ENCODE measurements at places on chromosomes 3 and 15. TPM values are rescaled to one million over a fixed set of nuclear protein-coding genes. Genes with fewer than 3 reads are reported as not detected.

GRCh38 chr3:178705925-178706324 lies 169.7 kb downstream of the KCNMB2 start:
- H3K27me3 ChIP-seq = no peaks in the 10 kb centered on the region
- DNase-seq = no peak
- no peaks in the 10 kb centered on the region for H3K4me1 ChIP-seq
- no peak overlapping the region for H3K27ac ChIP-seq

DNA sequence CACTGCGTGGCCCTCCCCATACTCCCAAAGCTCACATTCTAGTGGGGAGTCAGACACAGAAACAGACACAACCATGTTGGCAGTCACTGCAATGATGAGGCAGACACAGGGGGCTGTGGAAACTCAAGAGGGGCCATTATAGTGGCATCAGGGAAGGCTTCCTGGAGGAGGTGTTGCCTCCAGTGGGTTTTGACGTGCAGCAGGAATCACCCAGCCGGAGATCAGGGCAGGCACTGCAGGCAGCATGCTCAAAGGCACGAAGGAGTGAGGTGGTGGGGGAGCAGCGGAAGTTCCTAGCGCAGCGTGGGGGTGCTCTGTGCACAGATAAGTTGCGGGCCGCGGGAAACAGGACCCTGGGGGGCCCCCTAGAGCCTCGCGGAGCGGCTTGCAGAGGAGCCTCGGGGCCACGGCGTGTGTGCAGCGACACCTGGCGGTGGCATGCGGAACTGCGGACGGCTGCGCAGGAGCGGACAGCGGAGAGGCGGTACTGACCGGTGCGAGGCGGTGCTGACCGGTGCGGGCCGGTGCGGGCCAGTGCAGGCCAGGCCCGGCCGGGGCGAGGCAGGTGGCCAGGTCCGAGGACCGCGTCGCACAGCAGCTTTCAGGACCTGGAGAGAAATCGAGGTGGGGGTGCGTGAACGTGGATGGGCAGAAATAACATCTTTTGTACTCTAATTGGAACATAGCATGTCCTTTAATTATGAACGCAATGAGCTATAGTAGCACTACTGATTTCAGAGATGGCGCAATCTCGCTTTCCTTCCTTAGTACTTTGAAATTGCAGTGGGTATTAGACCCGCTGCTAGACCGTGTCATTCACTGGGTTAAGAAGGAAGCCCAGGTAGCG lies 101.5 kb downstream of the FBLN2 start:
- H3K27me3 ChIP-seq = peaks cover 21% of the 10 kb centered on the region
- no peak overlapping the region for H3K4me3 ChIP-seq
- H3K27ac ChIP-seq = no peak overlapping the region
- no peaks in the 10 kb centered on the region for H3K36me3 ChIP-seq
- peak; percentile 37 for DNase-seq
- peaks cover 4% of the 10 kb centered on the region for H3K4me1 ChIP-seq

GRCh38 chr3:49411535-49411967 lies 225 bp downstream of the RHOA start:
- H3K36me3 ChIP-seq = no peaks in the 10 kb centered on the region
- peak overlapping the region; percentile 99 for H3K27ac ChIP-seq
- peaks cover 7% of the 10 kb centered on the region for H3K4me1 ChIP-seq
- peak; percentile 47 for DNase-seq

DNA sequence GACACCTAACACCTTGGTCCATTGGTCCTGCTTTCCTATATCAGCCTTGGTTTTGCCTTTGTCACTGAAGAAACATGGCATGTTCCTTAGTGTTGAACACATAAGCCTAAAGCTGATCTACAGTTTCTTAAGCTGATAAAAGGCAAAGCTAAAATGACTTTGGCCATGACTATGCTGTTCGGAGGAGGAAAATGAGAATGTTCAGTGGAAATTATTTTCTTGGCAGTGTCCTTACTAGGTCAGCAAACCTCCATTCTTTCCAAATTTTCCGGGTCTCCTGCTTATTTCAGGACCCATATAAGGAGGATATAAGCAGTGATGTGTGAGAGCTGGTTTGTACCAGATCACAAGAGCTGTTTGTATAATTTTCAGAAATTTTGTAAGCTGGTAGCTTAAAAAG lies 832.9 kb upstream of the CFAP20DC start:
- no peaks in the 10 kb centered on the region for H3K36me3 ChIP-seq
- no peaks in the 10 kb centered on the region for H3K27me3 ChIP-seq
- H3K4me1 ChIP-seq = no peaks in the 10 kb centered on the region

The FRMD5 gene
- 1.6 TPM for total RNA-seq
